Activated CD8-positive, alpha-beta memory T cell treated with anti-CD3 and anti-CD28 coated beads for 1 hour (primary cell): ENCODE measurements at places on chromosomes 5 and 9.

DNA sequence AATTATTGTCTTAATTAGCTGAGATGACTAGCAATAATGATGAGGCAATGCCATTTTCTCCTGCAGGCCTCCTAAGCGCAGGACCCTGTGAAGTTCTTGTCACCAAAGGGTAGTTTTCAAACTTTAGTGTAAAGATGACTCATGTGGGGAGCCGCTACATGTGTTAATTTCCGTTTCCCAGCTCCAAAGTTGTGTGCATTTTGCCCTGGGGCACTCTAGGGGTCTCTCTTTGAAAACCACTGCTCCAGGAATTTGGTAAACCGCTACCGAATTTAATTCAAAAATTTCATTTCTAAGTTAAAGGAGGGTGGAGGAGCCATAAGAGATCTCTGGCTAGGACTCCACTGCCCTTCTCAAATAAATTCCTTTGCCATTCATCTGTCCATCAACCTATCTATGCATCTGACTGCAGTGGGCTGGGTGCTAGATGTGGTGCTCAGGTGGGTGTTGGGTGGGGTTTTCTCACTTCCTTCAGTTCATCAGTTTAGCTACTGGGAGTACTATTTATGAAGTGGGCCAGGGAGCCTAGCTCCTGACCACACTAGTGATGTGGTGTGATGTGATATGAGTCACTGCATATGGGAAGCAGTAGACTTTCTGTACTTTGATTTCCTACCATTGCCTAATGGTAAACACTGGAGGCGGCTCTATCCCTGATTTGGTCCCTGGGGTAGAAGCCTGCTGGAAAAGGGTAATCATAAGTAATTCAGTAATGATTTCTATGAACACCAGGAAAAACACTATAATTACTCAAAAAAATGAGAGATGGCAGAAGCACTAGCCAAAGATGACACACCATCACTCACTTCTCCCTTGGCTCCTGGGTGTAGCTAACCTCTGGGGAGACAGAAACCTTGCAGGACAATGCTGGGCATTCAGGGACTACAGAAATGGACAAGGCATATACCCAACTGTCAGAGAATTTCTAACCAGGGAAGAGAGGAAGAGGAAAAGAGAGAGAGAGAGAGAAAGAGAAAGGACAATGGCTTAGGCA lies 4.0 kb upstream of the ZSWIM6 start:
- no peak for DNase-seq

GRCh38 chr5:145347026-145347616 lies 488.0 kb downstream of the PRELID2 start:
- no peak for DNase-seq

DNA sequence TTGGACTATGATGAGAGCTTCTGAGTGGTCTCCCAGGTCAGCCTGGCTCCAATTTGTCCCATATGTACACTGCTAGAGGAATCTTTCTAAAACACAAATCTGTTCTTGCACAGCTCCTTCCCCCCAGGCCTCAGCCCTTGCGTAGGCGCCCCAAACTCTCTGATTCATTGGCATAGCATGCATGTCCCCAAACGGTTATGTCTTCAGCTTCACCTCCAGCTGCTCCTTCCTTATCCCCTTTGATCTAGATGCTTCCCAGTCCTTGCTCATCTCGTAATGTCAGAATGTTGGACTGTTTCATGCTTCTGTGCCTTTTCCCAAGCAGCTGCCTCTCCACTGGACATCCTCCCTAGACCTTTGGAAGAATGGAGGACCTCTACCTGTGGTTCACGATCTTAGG lies 60.1 kb upstream of the BASP1 start:
- DNase-seq, result no peak

DNA sequence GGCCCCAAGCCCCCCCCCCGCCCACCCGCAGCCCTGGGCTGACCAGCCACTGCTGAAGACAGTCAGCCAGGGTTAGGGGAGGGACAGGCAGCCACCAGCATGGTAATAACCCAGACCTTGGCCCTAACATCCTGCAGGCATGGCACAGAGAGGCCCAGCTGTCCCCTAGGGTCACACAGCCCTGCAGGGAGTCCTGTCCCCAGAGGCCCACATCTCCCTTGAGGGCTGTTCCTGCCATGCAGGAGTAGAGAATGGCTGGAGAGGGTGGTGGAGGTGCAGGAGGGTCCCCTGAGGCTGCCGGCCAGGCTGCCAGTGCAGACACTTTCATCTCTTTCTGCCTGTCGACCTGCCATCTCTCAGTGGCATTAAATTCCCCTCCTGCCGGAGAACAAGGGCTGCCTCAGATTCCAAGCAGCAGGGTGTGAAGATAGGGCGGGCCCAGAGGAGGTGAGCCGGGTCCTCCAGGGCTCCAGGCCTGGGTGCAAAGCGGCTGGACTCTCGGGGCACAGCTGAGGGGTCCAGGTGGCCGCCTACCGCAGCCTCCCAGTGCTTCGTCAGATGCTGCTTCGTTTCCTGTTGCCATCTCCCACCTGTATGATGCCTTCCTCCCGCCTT lies 40.0 kb downstream of the CXXC5 start:
- DNase-seq, result no peak

- no peak for DNase-seq
These were observed 95.5 kb downstream of the TMEM161B start for GRCh38 chr5:88172847-88173758.

GRCh38 chr5:115586525-115587146 lies 15.6 kb downstream of the TICAM2 start:
- no peak for DNase-seq

- no peak for DNase-seq
These were observed 71.9 kb downstream of the SFXN1 start for GRCh38 chr5:175550055-175550805.

DNA sequence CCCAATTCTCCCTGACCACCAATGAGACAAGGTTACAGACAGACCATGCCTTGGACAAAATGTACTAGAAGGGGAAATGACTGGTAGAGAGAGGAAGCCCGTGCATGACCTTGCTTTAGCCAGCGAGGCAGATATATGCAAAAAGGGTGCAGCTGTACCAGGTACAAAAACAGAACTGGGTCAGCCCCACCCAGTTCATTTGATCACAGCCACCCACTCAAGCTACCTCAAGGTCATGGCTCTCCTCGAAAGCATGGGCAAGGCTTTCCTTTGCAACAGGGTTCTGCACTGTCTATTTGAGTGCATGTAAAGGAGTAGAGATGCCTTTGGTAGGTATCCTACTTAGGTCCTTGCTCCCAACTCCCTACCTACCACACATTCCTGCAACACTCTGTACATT lies 33.3 kb downstream of the TLE1 start:
- DNase-seq, result no peak

DNA sequence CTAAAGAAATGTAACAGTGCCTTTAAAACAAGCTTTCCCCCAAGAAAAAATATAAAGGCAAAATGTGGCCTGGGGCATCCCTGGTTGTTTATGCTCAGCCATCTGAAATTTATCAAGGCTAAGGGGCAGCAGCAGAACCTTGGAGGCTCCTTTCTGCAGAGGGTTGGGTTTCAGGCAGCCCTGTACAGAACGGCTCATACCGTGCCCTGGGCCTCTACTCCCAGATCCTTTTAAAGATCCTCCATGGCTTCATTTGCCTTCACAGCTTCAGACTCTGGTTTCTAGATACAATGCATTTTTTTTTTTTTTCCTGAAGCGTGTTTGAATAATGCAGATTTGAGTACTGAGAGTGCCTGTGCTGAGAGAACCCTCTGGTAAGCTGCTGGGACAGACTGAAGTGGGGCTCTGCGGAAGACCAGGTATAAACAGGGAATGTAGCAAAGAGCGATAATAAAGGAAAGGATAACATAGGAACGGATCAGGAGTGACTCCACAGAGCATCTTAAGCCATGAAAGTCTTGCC lies 172.7 kb downstream of the DIRAS2 start:
- DNase-seq, result no peak

- DNase-seq, result no peak
These were observed 14.4 kb upstream of the ZFR start for GRCh38 chr5:32458880-32459495.

DNA sequence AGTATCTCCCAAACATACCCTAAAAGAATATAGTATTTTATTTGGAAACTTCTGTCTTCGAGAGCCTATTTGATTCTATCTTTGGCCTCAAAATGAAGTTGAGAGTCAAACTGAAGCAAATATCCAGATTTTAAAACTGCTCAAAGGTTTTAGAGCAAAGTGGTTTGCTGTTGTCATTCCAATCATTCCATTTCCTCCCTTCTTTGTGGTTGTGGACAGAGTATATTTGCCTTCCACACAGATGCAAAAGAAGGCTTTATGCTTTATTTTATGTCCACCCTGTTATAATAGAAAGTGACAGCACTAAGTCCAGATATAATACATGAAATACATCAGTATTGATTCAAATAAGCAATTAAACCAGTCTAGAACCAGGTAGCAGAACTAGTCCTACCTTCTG lies 12.4 kb downstream of the GZMK start:
- no peak for DNase-seq
